ENCODE measurements at places on chromosomes 16 and 17. TPM values are rescaled to one million over a fixed set of nuclear protein-coding genes. Genes with fewer than 3 reads are reported as not detected.
A peak's percentile ranks its signal among the peaks of the same experiment; 100 is the strongest.

DNA sequence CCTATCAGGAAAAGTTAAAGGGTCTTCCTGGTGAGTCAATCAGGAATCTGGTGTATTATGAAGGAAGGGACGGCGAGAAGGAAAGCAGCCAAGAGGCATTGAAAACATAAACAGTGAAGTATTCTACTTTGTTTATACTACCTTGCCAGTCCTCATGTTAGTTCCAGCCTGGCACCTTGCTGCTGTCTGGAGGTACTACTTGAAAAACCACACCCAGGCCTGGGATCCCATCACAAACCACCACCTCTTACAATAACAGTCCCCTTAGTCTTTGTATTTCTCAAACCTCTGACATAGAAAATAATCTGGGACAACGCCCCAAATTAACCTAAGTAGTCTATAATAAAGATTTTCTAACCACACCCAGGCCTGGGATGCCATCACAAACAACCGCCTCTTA is 676.7 kb upstream of the SOX9 start:
- no peak for DNase-seq

The ABCC12 gene
- polyA plus RNA-seq = 0.29 TPM

DNA sequence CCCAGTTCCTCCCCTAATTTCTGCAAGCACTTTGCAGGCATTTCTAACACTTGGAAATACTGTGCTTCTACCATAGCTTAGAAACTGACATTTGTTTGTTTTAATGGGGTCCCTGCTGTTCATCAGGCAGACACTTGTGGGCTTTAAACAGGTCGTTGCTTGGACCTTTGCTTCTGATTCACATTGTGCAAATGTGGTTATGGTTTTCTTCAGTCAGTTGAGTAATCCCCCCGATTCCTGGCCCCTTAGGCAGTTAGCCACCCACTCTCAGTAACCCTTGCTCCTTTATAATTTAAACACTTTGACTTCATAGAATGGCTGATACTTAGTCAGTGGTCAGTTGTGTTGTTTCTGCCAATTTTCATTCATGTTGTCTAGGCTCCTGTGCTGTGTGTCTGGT is 39.4 kb downstream of the SLC47A1 start:
- no peak for DNase-seq

- peak; percentile 38 for DNase-seq
Measured at GRCh38 chr17:51595826-51596398, 335.6 kb downstream of the UTP18 start.

GRCh38 chr17:73248532-73248931 is 13.1 kb downstream of the CPSF4L start:
- no peak for DNase-seq

DNA sequence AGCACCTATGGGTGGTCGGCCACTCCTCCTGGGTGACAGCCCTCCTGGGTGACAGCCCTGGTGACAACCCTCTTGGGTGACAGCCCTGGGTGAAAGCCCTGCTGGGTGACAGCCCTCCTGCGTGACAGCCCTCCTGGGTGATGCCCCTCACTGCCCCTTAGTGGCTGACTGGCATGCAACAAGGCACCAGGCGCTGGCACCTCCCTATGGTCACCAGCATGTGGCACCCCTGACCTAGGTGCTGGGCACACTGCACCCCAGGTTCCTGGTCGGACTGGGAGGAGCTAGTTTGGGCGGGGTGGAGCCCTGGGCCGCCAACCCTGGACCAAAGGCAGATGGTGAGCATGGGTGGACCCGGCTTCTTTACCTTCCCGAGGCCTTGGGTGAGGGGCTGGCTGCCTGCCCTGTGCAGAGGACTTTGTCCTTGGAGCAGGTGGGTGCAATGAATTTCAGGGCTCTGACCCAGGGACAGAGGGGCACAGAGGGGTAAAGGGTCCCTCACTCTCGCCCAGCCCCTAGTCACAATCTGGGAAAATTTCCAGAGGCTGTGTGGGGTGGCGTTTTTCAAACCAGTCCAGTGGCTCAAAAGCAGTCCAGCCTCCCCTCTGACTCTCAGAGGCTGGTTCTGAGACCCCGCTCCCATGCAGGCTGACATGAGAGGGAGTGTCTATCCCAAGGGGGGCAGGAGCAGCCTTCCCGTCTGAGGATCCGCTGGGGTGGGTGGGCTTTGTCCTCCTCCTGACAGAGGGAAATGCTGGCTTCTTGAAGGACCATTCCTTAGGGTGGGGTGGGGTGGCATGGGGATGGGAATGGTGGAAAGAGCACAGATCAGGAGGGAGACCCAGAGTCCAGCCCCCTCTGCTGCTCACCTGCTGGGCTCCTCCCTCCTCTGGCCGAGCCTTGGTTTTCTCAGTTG is 25.9 kb upstream of the TNFRSF13B start:
- no peak for DNase-seq

The C1QTNF1 gene
- 7.1 TPM for polyA plus RNA-seq

DNA sequence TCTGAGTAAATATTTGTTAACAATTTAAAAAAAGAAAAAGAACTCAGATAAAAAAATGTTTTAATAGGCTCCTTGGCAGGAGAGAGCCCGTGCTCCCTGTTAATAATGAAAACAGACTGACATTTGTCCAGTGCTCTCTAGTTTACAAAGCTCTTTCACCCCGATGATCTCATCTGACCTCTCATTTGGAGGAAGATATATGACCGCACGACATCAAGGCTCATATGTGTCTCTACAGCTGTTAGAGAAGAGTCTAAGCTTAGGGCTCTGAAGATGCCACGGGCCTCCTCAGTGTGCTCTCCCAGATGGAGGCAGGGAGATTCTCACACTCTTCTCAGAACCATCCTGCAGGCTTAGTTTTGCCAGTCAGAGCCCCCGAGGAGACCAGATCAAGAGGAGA is 280.8 kb upstream of the IRX5 start:
- DNase-seq = no peak

DNA sequence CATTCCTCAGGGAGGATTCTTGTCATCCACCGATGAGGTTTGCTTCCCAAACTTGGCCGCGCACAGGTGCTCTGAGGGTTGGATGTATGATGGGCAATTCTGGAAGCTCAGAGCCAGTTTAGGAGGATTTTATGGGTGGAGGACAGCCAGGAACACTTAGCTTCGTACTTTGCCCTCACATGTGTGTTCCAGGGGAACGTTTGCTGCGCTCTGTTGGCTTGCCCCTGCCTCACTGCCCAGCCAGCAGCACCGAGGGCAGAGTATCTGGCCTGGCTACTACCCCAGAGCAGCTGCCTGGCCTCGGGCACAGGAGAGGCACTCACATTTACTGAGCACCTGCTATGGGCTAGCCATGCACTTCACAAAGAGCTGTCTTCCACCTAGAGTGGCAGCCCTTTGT is 14.1 kb downstream of the SEZ6 start:
- DNase-seq = no peak

GRCh38 chr17:70702683-70703255 is 533.4 kb downstream of the KCNJ2 start:
- no peak for DNase-seq

The KRT39 gene
- not detected for polyA plus RNA-seq

- no peak for DNase-seq
Measured at GRCh38 chr17:82930924-82931698, 91.3 kb upstream of the ZNF750 start.

GRCh38 chr17:17749921-17750320 is 68.7 kb downstream of the RAI1 start:
- no peak for DNase-seq

- no peak for DNase-seq
Measured at GRCh38 chr16:55257966-55258613, 65.9 kb upstream of the IRX6 start.

GRCh38 chr17:40526668-40527067 is 25.2 kb upstream of the TNS4 start:
- no peak for DNase-seq

GRCh38 chr17:63405741-63406261 is 40.3 kb downstream of the CYB561 start:
- DNase-seq = no peak

The SSTR5 gene
- polyA plus RNA-seq = 0.96 TPM

GRCh38 chr16:27195941-27196595 is 7.3 kb upstream of the KDM8 start:
- DNase-seq = no peak

DNA sequence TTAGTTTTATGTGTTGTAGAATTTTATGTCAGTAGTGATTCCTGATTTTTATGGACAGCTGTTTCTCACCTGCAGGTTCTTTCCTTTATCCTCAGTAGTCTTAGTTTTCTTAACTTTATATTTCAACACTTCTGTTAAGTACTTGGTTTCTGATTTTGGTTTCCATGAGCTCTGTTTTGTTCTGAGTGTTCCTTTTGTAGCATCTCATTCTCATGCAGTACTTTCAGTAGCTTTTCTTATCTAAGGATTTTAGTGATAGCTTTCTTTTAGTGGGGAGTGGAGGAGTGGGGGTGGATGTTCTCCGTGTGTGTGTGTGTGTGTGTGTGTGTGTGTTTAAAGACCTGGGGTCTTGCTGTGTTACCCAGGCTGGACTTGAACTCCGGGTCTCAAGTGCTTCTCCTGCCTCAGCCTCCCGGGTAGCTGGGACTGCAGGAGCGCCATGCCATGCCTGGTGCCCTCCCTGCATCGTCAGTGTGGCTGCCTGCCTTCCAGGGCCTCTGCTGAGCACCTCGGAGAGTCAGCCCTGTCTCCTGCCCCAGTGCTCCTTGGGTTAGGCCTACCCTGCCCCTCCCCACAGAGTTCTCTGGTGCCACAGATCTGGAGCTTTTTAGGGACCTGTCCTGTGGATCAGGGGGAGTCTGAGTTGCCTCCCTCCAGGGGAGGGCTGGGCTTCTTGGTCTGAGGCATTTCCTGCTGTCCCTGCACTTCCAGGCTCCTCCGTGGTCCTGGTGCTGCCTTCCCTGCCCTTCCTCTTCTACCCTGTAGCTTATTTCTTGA is 4.3 kb upstream of the ZNF750 start:
- DNase-seq = no peak

DNA sequence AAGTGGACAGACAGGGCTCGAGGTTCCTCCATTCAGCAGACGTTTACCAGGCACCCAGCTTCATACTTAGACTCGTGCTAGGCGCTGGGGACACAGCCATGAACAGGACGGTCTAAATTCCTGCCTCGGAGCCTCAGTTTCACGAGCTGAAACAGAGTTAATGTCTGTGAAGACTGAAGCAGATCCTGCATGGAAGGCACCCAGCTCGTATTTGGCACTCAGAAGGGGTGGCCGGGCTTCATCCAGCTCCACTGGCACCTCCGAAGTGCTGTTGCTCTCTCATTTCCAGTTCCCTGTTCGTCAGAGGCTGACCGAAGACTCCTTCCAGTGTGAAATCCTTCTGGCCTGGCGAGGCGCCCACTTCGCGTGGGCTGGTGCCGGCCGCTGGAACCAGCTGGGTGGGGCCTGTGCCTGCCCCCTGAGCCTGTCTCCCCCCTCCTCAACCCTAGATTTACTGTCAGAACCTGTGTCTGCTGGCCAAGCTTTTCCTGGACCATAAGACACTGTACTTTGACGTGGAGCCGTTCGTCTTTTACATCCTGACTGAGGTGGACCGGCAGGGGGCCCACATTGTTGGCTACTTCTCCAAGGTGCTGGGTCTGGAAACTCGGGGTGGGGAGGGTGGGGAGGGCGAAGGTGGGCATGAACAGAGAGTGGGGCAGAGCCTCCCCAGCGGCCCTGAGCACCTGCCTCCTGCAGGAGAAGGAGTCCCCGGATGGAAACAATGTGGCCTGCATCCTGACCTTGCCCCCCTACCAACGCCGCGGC is 5.8 kb downstream of the PRSS8 start:
- DNase-seq = no peak

All from spinal cord (tissue), 10 donors.